Tibial artery (tissue), 4 donors: ENCODE measurements at places on chromosomes 3 and 15.
A peak's percentile ranks its signal among the peaks of the same experiment; 100 is the strongest.

GRCh38 chr15:33028495-33028894 is 166.0 kb downstream of the FMN1 start:
- no peak for DNase-seq

GRCh38 chr3:155555479-155556060 is 189.3 kb downstream of the PLCH1 start:
- no peak for DNase-seq

DNA sequence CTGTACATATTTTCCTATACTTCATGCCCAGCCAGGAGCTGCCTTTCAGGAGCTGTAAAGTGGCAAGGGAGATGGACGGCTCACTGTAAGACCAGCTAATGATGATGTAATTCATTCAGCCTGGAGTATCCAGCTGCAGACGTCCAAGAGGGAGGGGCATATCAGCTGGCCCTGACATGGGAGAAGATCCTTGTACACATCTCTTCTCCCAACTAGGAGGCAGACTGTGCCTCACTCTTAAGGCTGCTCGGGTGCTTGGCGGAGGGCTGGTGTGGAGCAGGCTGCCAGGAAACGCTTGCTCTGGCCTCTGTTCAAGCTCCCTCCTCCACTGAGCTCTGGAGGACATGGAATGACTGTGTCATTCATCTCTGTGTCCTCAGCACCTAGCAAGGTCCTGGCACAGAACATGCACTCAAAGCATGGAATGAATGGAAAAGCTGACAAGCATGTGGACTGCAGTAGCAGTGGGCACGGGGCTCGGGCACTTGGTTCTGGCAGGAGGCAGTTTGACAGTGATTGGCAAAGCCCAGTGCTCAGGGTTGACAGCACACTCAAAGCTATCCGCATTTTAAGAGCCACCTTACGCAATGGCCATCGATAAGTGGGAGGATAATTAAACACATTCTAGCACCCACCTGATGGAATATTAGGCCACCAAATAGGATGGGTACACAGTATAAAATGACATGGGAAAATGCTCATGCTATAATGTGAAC is 72.4 kb downstream of the TBC1D2B start:
- DNase-seq, result peak; percentile 93

- DNase-seq, result no peak
Measured at GRCh38 chr3:54987719-54988118, 59.9 kb upstream of the LRTM1 start.

DNA sequence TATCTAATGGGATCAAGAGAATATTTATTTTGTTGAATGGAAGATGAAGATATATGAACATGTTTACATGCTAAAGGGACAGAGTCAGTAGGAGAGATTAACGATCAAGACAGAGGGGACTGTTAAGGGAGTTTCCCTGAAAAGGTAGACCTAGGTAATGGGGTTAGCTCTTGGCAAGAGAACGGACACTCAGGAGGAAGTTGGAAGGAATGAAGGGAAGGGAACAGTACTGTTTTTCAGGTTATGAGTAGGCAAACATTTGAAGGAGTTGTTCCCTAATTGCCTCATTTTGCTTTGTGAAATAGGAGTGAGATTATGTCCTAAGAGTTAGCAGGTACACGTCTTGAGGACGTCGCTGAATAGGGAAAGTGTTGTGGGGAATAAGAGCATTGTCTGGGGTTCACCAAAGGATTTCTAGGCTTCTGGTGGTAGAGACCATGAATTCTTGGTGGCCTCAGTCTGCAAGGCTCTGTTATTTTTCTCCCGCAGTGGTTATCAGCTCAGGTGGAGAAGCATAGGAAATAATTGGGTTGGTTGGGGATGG is 41.3 kb downstream of the PDE8A start:
- no peak for DNase-seq

DNA sequence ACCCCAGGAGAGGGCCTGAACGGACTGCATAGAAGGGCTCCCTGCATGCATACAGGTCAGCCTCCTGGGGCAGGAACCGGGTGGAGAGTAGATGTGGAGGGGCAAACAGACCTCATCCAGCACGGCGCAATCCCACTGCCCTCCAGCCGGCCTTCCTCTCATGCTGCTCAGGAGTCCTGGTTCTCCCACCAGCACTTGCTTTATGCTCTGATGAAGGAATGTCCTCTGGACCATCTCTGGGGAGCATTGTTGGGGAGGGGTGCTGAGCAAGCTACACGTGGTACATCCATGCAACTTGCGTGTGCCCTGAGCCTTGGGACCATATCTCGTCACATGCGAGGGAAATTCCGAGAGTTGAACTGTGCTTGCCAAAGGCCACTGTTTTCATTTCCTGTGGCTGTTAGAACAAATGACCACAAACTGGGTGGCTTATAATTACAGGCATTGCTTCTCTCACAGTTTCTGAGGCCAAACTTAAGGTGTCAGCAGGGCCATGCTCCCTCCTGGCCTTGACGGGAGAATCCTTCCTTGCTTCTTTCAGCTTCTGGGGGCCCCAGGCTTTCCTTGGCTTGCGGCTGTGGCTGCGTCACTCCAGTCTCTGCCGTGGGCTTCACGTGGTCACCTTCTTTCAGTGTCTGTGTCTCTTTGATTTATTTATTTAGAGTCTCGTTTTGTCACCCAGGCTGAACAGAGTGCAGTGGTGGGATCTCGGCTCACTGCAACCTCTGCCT is 12.2 kb downstream of the SELENOS start:
- no peak for DNase-seq

GRCh38 chr3:128122013-128122412 is 1.6 kb downstream of the RUVBL1 start:
- no peak for DNase-seq

- DNase-seq, result no peak
Measured at GRCh38 chr15:38076786-38077185, 142.3 kb downstream of the TMCO5A start.

- peak; percentile 70 for DNase-seq
Measured at GRCh38 chr15:24856397-24857390, 98.1 kb upstream of the SNRPN start.
